Activated T-cell treated with anti-CD3 and anti-CD28 coated beads, Interleukin-2, amount 50 U/mL, for 24 hours (primary cell): ENCODE measurements at places on chromosomes 1 and 21.

GRCh38 chr21:45637883-45638282 is 5.6 kb upstream of the PCBP3 start:
- no peak for DNase-seq
- H3K4me3 ChIP-seq = no peak overlapping the region
- no peaks in the 10 kb centered on the region for H3K36me3 ChIP-seq

GRCh38 chr1:155075535-155075934 is 3.1 kb upstream of the EFNA3 start:
- no peak overlapping the region for H3K27ac ChIP-seq
- DNase-seq = no peak
- H3K36me3 ChIP-seq = no peaks in the 10 kb centered on the region
- peaks cover 11% of the 10 kb centered on the region for H3K27me3 ChIP-seq
- no peak overlapping the region for H3K4me3 ChIP-seq
- peaks cover 32% of the 10 kb centered on the region for H3K4me1 ChIP-seq

- H3K27ac ChIP-seq = no peak overlapping the region
- peaks cover 16% of the 10 kb centered on the region for H3K4me1 ChIP-seq
- no peak for DNase-seq
- H3K36me3 ChIP-seq = no peaks in the 10 kb centered on the region
- H3K27me3 ChIP-seq = no peaks in the 10 kb centered on the region
- no peak overlapping the region for H3K4me3 ChIP-seq
Observed at GRCh38 chr1:51686450-51686849, 69.6 kb downstream of the OSBPL9 start.

- peak overlapping the region; percentile 81 for H3K27ac ChIP-seq
- peaks cover 74% of the 10 kb centered on the region for H3K36me3 ChIP-seq
- no peak for DNase-seq
- H3K4me3 ChIP-seq = no peak overlapping the region
Observed at GRCh38 chr1:203769505-203770343, 4.7 kb downstream of the LAX1 start.

DNA sequence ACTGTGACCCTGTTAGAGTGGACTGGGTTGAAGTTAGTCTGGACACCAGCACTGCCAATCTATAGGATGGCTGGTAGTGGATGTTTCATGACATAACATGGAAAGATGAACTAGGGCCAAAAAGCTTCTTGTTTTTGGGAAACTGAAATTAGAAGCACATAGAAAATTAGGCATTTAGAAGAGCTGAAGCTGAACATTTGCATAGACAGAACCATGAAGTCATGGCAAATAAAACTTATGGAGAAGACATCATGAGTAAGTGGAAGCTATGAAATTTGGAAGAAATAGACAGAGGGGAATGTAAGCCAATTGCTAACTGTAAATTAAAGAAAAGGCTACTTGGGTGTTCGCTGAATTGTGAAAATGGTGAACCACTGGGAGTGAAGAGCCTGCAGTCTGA is 2.7 kb upstream of the S100A11 start:
- no peaks in the 10 kb centered on the region for H3K27me3 ChIP-seq
- H3K4me1 ChIP-seq = peaks cover 16% of the 10 kb centered on the region
- H3K4me3 ChIP-seq = no peak overlapping the region

- peaks cover 17% of the 10 kb centered on the region for H3K4me1 ChIP-seq
- H3K27ac ChIP-seq = no peak overlapping the region
- DNase-seq = no peak
Observed at GRCh38 chr1:8121261-8122159, 95.4 kb upstream of the ERRFI1 start.

DNA sequence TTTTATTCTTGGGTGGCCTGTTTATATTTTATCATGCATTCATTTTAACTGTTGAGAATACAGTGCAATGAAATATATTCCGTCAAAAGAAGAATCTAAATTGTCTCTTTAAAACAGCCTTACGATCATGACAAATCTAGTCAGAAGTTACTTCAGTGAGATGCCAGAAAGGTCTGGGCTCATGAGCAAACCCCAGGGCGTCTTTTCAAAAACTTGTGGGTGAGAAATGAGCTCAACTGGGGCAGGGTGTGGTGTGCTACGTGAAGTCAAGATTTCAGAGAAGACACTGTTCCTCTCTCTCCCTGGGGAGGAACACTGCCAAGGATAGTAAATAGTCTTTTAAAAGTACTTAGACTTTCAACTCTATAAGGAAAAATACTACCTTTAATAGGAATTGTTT is 13.4 kb upstream of the UAP1 start:
- no peaks in the 10 kb centered on the region for H3K27me3 ChIP-seq
- no peak overlapping the region for H3K4me3 ChIP-seq
- no peaks in the 10 kb centered on the region for H3K4me1 ChIP-seq
- H3K36me3 ChIP-seq = peaks cover 5% of the 10 kb centered on the region
- no peak for DNase-seq

DNA sequence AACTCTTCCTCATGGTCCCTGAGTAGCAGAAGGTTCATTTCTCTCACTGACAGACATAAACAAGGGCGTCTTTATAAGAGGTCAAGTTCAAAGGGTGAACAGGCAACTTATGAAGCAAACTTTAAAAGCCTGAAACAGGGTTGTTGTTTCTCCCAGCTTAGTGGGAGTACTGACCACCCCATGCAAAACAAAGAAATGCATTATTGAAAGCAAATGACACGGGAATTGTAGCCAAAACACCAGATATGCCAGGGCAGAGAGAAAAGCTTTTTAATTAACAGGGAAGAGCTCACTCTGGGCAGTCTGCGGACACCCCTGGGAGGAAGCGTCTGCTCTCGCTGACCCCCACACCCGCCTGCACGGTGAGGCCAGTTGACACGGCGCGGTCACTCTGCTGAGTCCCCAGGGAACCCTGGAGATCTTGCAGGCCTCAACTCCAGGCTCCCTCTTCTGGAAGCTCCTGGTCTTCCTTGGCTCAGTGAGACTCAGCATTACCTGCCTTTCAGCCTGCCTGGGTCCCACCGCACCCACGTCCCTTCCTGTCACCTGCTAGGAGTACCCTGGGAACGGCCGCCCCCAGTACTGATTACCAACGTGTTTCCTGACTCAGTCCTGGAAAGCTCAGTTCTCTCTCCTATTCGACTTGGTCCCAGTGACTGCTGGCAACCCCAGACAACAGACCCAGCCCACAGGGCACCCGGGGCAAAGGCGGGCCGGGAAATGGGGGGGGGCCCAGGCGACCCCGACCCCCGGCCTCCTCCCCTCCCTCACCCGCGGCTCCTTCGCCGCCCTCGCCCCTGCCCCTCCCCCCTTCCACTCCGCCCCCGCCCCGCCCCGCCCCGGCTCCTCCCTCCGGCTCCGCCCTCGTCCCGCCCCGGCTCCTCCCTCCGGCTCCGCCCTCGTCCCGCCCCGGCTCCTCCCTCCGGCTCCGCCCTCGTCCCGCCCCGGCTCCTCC is 972 bp downstream of the CFAP410 start:
- H3K27ac ChIP-seq = peak overlapping the region; percentile 79
- peak; percentile 67 for DNase-seq
- peak overlapping the region; percentile 58 for H3K4me3 ChIP-seq
- peaks cover 26% of the 10 kb centered on the region for H3K4me1 ChIP-seq
- H3K36me3 ChIP-seq = peaks cover 27% of the 10 kb centered on the region

GRCh38 chr1:92544756-92545165 is 58.0 kb upstream of the GFI1 start:
- peaks cover 90% of the 10 kb centered on the region for H3K36me3 ChIP-seq
- no peak for DNase-seq
- no peak overlapping the region for H3K4me3 ChIP-seq
- H3K27ac ChIP-seq = no peak overlapping the region

DNA sequence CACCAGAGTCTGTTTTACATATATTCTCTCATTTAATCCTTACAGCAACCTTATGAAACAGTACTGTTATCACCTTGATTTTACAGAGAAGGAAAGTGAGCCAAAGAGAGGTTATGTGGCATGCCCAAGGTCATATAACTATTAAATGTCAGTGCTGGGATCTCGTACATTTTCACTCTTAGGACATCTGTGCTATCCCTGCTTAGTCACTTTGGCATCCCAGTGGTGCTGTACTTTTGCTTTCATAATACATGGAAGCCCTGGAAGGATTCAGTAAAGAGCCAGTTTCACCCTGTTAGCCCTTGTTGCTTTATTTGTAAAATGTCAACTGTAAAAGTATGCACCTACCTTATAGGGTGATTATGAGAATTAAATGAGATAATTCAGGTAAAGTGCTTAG is 104.4 kb downstream of the NFIA start:
- no peak overlapping the region for H3K27ac ChIP-seq
- no peak for DNase-seq
- H3K4me1 ChIP-seq = peaks cover 2% of the 10 kb centered on the region
- H3K36me3 ChIP-seq = no peaks in the 10 kb centered on the region
- H3K4me3 ChIP-seq = no peak overlapping the region

DNA sequence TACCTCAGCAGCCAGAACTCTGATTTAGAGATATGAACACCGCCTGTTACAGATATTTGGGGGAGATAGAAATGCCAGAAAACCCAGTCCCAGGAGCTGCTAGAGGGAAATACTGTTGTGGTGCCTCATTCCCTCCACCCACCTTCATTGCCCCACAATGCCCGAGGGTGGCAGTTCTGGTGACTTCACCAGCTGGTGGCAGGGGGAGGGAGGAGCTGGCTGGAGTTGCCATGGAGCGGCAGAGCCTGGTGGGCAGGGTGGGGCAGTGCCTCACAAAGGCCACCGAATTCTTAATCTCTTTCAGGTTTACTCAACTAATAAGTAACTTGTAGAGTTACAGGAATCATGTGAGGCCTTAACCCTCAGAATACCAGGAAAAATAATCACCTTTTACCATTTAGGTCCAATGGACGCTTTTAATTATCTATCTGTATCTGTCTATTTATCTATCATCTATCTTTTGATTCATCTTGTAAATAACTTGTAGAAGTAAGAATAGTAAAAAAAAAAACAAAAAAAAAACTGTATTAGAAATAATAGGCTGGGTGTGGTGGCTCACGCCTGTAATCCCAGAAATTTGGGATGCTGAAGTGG is 11.7 kb upstream of the S100A11 start:
- H3K4me1 ChIP-seq = peaks cover 37% of the 10 kb centered on the region
- no peaks in the 10 kb centered on the region for H3K36me3 ChIP-seq
- peak overlapping the region; percentile 98 for H3K27ac ChIP-seq
- peak overlapping the region; percentile 76 for H3K4me3 ChIP-seq
- no peak for DNase-seq
- peaks cover 4% of the 10 kb centered on the region for H3K27me3 ChIP-seq

DNA sequence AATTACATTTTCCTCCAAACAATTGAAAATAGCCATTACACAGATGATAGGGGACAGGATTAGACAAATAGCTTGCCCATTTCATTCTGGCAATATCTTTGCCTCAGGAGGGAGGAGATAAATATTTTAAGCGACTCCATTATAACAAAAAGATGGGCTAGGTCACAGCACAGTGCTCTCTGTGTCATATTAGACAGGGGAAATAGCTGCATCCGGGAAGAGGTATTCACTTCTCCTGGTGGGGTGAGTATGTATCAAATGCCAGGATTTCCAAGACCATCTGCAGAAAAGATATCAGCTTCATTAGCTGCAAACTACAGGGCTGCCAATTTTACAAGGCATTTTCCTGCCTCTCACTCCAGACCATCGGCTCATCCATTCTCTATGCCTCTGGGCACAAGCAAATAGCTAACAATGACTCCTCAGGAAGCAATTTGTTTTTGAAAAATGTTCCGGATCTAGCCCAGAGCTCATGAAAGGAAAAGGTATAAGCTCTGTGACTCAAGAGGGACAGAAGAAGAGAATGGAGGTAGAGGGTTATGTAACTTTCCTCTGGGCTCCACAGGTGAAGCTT is 41.9 kb upstream of the ANGPTL7 start:
- H3K27me3 ChIP-seq = no peaks in the 10 kb centered on the region
- H3K27ac ChIP-seq = no peak overlapping the region
- H3K4me3 ChIP-seq = no peak overlapping the region
- DNase-seq = no peak

DNA sequence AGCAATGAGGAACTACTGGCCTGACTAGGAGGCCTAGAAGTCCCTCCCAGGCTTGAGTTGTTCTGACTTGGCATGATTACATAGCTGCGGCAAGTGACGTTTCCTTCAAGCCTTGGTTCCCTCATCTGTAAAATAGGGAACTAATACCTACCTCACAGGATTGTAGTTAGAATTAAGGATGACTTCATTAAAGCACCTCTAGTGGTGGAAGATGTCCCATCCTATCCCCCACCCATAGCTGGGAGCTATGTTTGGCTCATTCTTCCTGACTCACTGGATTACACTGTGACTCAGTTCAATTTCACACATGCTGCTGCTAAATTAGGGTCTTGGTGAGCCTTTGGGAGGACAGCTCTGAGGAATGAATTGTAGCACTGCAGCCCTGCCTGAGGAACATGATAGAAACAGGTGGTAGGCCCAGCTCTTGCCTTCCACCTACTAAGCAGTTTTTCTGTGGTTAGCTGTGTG is 6.0 kb upstream of the SHISA4 start:
- no peak overlapping the region for H3K4me3 ChIP-seq
- H3K4me1 ChIP-seq = peaks cover 14% of the 10 kb centered on the region
- no peak overlapping the region for H3K27ac ChIP-seq
- H3K27me3 ChIP-seq = peaks cover 12% of the 10 kb centered on the region

- DNase-seq = no peak
- no peaks in the 10 kb centered on the region for H3K36me3 ChIP-seq
- H3K4me1 ChIP-seq = no peaks in the 10 kb centered on the region
Observed at GRCh38 chr1:170174395-170174794, 28.6 kb downstream of the NTMT2 start.

DNA sequence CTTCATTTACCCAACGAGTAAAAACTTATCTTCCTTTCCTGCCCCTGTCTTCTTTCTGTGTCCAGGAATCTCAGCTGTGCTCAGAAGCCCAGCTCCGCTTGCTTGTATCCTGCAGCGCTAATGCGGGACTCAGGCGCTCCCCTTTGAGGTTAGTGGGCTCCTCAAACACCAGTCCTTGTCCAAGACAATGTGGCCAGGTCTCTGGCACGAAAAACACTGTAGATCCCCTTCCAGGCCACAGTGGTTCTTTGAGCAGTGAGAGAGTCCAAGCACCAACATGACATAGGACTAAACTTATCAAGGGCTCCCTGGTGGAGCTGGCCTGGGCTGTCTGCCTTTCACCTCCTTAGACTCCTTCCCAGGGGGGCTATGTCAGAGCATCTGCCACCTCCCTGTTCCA is 53.7 kb downstream of the PLD5 start:
- no peak overlapping the region for H3K27ac ChIP-seq
- H3K4me3 ChIP-seq = no peak overlapping the region
- no peaks in the 10 kb centered on the region for H3K4me1 ChIP-seq
- H3K36me3 ChIP-seq = no peaks in the 10 kb centered on the region
- H3K27me3 ChIP-seq = peaks cover 13% of the 10 kb centered on the region

DNA sequence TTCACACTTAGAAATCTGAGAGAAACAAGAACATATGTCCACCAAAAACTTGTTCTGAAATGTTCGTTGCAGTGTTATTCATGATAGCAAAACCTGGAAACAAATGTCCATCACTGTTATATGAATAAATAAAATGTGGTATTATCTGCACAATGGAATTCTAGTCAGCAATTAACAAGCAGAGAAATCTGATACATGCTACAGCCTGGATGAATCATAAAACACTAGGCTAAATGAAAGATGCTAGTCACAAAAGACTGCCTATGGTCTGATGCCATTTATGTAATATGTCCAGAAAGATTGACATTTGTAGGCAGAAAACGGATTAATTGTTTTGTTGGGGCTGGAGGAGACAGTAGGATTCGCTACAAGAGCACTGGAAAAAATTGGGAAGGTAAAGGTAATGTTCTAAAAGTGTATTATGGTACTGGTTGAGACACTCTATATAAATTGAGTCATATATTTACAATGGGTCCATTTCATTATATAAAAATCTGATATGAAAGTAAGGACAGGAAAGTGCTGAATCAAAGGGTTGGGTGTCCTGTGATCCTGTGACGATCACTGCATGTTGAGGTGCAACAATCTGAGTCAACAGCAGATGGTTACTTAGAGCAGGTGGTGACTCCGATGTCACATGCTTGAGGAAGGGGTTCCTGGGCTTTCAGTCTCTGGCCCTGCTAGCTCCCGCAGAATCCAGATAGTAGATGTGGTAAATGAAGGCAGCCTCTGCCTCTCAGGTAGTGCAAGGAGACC is 102.1 kb upstream of the NBPF4 start:
- H3K27ac ChIP-seq = no peak overlapping the region
- no peaks in the 10 kb centered on the region for H3K4me1 ChIP-seq
- DNase-seq = no peak
- H3K36me3 ChIP-seq = no peaks in the 10 kb centered on the region
